ENCODE measurements at places on chromosomes 5 and 9. TPM values are rescaled to one million over a fixed set of nuclear protein-coding genes. Genes with fewer than 3 reads are reported as not detected.

Gene CDHR2
- total RNA-seq = 1.6 TPM

Gene SKP1
- 358 TPM for total RNA-seq

Gene FCN1
- not detected for total RNA-seq

Gene CCDC180
- total RNA-seq = 12.5 TPM

Gene THOC3
- total RNA-seq = 76.3 TPM

Gene ARID3C
- total RNA-seq = 12.0 TPM

Gene NEK6
- 24.4 TPM for total RNA-seq

Gene ZNF618
- total RNA-seq = 75.3 TPM

Gene FREM1
- 11.4 TPM for total RNA-seq

Gene FAM169A
- total RNA-seq = 32.4 TPM

GRCh38 chr5:65925044-65925600, 1.3 kb upstream of the ERBIN start:
- peak overlapping the region; percentile 83 for H3K4me3 ChIP-seq
- H3K27ac ChIP-seq = peak overlapping the region; percentile 99
- peaks cover 2% of the 10 kb centered on the region for H3K36me3 ChIP-seq

- no peaks in the 10 kb centered on the region for H3K36me3 ChIP-seq
- H3K27ac ChIP-seq = peak within 1 kb of the TSS; percentile 82
- H3K27me3 ChIP-seq = peaks cover 38% of the 10 kb centered on the region
- H3K4me1 ChIP-seq = peaks cover 22% of the 10 kb centered on the region
- H3K4me3 ChIP-seq = peak within 1 kb of the TSS; percentile 76
These were observed at the start of gene GADD45G for GRCh38 chr9:89604729-89605464. TSS of gene GADD45G (plus strand) at chr9:89605012. CDS start at chr9:89605122, 110 bp downstream.

DNA sequence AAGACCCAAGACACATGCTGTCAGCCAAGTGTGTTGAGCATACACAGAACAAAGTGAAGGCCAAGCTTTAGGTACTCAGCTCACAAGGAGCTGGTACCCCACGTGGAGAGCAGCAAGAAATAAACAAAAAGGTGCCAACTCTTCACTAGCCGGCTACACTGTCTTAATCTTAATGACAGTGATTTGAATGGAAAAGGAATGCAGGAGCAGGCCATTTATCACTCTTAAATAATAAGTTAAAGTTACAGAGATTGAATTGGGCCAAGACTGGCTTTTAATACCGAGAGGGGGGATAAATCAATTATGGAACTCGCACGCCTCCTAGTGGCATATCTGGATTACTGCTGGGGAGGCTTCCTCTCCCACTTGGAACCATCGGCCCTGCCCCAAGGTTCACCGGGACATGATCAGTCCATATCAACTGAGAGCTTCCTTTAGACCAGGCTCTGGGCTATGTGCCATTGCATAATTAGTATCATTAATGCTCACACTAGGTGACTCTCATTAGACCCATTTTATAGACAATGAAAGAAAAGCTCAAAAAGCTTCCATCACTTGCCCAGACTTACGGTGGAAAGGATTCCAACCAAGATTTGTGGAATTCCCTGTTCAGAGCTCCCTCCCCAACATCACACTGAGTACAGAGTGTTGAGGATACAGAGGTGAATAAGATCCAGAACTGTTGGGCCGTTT, 94.0 kb downstream of the ACTL7B start:
- no peak overlapping the region for H3K27ac ChIP-seq
- H3K36me3 ChIP-seq = no peaks in the 10 kb centered on the region
- peaks cover 11% of the 10 kb centered on the region for H3K4me1 ChIP-seq
- no peak overlapping the region for H3K4me3 ChIP-seq
- H3K27me3 ChIP-seq = peaks cover 48% of the 10 kb centered on the region

GRCh38 chr5:91361790-91362189, 21.3 kb downstream of the ARRDC3 start:
- H3K4me1 ChIP-seq = peaks cover 8% of the 10 kb centered on the region
- H3K4me3 ChIP-seq = no peak overlapping the region
- no peak overlapping the region for H3K27ac ChIP-seq
- DNase-seq = no peak
- no peaks in the 10 kb centered on the region for H3K27me3 ChIP-seq

DNA sequence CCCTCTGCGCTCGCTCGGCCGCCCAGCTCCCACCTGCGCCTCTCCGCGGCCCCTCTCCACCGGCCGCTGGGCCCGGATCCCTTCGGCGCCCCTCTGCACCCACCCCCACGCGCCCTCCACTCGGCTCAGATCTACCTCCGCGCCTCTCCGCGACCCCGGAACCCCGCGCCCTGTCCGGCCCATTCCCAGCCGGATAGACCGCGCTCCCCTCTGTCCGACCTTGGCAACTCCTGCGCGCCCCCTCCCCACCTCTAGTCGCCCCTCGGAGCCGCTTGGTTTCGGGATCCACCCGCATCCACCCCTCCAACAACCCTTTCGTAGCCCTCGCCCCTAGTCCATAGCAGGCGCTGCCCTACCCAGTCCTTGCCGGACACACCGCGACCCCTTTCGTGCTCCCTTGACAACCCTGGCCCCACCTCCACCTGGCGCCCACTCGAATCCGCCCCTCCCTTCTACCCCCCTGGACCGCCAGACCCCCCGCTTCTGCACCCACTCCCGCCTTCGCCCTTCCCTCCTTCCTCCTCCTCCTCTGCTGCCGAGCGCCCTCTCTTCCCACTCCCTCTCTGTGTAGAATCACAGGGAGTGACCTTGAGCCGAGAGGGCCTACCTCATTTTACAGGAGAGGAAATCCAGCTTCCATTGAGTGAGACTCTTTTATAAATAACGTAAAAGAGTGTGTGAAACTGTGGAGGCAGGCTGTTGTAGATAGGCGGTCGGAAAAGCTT, 525 bp upstream of the AK3 start:
- no peaks in the 10 kb centered on the region for H3K27me3 ChIP-seq
- peak overlapping the region; percentile 91 for H3K27ac ChIP-seq
- peaks cover 15% of the 10 kb centered on the region for H3K4me1 ChIP-seq
- peak overlapping the region; percentile 93 for H3K4me3 ChIP-seq
- peaks cover 3% of the 10 kb centered on the region for H3K36me3 ChIP-seq
- DNase-seq = no peak

GRCh38 chr5:100828071-100828897, 74.8 kb downstream of the ST8SIA4 start:
- DNase-seq = no peak
- no peak overlapping the region for H3K27ac ChIP-seq
- no peaks in the 10 kb centered on the region for H3K36me3 ChIP-seq
- H3K4me3 ChIP-seq = no peak overlapping the region
- H3K4me1 ChIP-seq = peaks cover 3% of the 10 kb centered on the region

- no peak overlapping the region for H3K27ac ChIP-seq
- no peaks in the 10 kb centered on the region for H3K4me1 ChIP-seq
- no peak for DNase-seq
- H3K4me3 ChIP-seq = no peak overlapping the region
These were observed 156.1 kb upstream of the ADAMTSL1 start for GRCh38 chr9:18317896-18318295.

GRCh38 chr5:84685121-84685894, 300.6 kb upstream of the EDIL3 start:
- H3K27ac ChIP-seq = no peak overlapping the region
- H3K27me3 ChIP-seq = no peaks in the 10 kb centered on the region
- H3K4me1 ChIP-seq = no peaks in the 10 kb centered on the region

DNA sequence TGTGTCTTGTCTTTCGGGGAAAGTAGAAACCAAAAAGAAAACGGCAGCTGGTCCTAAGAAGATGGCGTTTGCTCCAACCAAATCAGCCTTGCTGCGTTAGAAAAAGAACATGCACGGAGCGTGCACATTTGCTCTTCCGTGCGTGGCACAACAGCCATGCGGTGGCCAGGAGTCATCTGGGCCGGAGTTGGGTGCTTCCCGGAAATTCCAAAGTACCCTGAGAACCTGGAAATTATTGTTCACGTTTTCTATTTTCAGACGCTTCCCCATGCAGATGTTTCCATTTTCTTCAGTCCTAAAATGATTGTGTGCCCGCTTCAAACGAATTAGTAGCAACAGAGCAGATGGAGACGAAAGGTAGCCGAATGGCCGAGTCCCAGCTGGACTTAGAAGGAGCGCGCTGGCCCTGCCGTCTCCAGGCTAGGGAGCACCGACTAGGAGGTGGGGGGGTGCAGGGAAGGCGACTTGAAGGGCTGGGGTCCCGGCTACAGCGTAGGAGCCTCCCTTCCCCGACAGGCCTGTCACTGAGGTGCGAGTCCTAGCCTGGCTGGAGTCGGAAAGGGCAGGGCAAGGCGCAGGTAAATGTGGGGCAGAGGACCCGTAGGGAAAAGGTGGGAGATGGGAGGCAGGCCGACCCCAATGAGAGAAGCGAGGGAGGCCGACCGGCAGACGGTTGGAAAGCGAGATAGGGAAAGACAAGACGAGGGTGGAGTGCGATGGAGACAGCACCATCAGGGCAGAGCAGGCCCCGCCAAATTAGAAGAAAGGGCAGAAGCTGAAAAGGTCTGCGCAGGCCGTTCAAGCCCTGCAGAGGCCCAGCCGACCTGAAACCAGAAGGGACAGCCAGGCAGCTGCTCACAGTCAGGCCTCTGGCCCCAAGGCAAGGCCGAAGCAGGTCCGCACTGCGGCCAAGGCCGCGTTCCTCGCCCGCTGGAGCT, 1.4 kb downstream of the BARX1 start:
- no peak overlapping the region for H3K27ac ChIP-seq
- no peaks in the 10 kb centered on the region for H3K36me3 ChIP-seq
- peak overlapping the region; percentile 48 for H3K4me3 ChIP-seq
- peaks cover 81% of the 10 kb centered on the region for H3K27me3 ChIP-seq
- peaks cover 10% of the 10 kb centered on the region for H3K4me1 ChIP-seq
- DNase-seq = no peak

DNA sequence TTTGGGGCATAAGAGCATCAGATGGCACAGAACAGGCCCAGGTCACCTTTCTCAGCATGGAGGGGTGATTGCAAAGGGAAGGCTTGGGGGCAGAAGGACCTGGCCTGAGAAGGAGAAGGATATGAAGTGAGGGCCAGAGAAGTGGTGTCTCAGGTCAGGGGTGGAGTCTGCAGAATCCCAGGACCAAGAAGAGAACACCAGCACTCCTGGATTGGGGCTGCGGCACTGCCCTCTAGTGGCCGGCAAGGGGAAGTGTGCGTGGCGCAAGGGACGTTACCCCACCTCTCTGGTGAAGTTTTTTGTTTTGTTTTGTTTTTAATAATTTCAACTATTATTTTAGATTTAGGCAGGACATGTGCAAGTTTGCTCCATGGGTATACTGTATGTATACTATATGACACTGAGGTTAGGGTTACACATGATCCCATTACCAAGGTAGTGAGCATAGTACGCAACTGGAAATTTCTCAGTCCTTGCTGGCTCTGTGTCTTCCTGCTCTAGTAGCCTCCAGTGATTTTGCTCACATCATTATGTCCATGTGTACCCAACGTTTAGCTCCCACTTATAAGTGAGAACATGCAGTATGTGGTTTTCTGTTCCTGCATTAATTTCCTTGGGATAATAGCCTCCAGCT, 1548.6 kb downstream of the EFNA5 start:
- H3K4me1 ChIP-seq = peaks cover 4% of the 10 kb centered on the region
- DNase-seq = no peak
- H3K27ac ChIP-seq = no peak overlapping the region
- H3K27me3 ChIP-seq = no peaks in the 10 kb centered on the region
- no peaks in the 10 kb centered on the region for H3K36me3 ChIP-seq

DNA sequence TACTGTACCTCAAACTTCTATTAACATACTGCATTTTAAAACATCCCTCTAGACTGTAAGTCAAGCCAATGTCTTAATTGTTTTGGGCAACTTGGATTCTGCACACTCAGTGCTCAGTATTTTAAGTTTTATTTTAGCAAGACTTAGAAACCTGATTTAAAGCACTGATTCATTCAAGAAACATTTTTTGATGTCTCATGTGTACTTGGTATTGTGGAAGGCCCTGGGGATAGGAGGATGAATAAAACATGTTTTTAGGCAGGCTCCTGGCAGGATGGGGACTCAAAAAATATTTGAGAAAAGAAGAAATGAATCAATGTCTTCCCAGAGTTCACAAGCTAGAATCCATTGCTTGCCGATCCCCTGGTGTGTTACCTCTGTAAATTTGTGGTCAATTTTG, 334.0 kb upstream of the PUM3 start:
- DNase-seq = no peak
- H3K4me3 ChIP-seq = no peak overlapping the region
- no peak overlapping the region for H3K27ac ChIP-seq
- H3K36me3 ChIP-seq = no peaks in the 10 kb centered on the region
- H3K4me1 ChIP-seq = peaks cover 10% of the 10 kb centered on the region
- H3K27me3 ChIP-seq = peaks cover 44% of the 10 kb centered on the region

- peaks cover 30% of the 10 kb centered on the region for H3K4me1 ChIP-seq
- no peak overlapping the region for H3K4me3 ChIP-seq
- H3K36me3 ChIP-seq = no peaks in the 10 kb centered on the region
- DNase-seq = no peak
These were observed 152.2 kb downstream of the ARHGAP26 start for GRCh38 chr5:142922223-142922952.

- H3K4me3 ChIP-seq = no peak overlapping the region
- H3K36me3 ChIP-seq = peaks cover 13% of the 10 kb centered on the region
- no peak overlapping the region for H3K27ac ChIP-seq
- H3K27me3 ChIP-seq = no peaks in the 10 kb centered on the region
These were observed 48.9 kb downstream of the PFDN1 start for GRCh38 chr5:140253985-140254384.

DNA sequence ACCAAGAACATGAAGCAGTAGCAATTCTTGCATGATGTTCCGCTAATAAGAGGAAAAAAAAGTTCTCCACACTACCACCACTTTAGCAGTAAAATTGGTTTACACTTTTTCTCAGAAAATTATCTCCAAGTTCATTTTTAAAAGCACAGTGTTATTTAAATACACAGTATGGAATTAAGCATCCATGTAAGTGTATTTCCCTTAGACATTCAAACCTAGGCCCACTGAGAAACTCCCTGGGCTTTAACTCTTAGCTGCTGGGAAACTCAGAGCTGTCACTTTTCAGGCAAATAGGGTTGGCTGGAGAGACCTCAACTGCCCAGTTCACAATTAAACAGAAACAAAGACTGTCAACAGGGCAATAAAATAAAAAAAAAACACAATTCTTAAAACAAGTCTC, 2.7 kb downstream of the GNAQ start:
- peaks cover 38% of the 10 kb centered on the region for H3K4me1 ChIP-seq
- no peaks in the 10 kb centered on the region for H3K27me3 ChIP-seq
- H3K4me3 ChIP-seq = peak overlapping the region; percentile 95
- no peak for DNase-seq

DNA sequence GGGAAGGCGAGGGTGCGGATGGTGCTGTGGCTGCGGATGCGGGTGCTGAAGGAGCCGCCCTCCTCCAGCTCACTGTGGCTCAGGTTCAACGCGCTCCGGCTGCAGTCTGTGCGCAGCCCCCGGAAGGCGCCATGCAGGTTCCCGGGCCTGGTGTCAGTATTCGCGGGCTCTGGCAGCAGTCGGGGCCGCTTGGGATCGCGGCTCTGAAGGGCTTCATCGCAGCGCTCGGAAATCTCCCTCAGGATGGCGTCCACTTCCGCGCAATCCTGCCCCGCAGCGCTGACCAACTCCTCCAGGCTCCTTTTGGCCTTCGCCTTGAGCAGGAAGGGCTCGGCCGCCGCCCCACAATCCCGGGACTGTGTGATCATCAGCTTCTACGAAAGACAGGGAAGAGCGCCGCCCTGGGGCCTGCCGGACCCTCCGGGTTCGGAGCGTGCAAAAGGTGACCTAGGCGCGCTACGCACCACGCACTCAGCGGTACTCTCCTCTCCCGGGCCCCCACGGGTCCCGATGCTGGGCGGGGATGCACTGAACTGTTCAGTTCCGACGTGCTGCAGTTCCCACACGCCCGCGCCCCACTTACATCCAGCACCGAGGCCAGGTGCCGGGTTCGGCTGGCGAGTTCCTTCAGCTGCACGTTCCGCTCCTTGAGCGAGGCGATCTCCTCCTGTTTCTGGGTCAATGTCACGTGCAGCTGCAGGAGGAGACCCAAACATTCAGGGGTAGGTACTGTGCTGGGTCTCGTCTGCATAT, 6.5 kb downstream of the MCIDAS start:
- H3K4me1 ChIP-seq = peaks cover 10% of the 10 kb centered on the region
- H3K36me3 ChIP-seq = no peaks in the 10 kb centered on the region
- H3K4me3 ChIP-seq = peak overlapping the region; percentile 71
- no peak overlapping the region for H3K27ac ChIP-seq

All from progenitor cell of endocrine pancreas (in vitro differentiated cells).